ENCODE measurements at places on chromosomes 12 and 14.

DNA sequence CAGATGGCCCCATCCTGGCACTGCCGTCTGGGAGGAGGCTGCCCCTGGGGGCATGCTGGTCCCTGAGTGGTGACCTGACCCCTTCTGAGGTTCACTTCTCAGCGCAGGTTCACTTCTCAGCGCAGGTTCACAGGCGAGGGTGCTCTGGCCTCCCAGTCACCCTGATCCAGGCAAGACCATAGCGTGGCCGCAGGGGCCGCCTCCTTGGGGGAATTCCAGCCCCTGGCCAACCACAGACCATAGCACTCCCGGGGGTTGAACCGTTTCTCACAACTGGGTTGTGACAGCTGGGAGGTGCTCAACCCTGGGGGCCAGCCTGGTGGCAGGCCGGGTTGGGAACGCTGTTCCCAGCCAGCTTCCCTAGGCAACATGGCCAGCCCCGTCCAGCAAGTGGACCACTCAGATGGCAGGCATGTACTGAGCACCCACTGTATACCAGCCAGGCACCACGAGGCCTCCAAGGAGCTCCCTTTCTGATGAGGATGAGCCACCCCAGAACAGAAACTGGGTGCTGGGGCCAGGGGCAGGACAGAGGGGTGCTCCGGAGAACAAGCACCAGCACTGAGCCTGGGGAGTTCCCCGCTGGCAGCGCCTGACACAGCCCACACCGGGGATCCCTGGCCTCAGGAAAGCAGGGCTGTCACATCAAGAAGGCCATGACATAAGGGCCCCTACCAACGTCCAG, 28.3 kb upstream of the ZFP36L1 start:
- no peak for DNase-seq

DNA sequence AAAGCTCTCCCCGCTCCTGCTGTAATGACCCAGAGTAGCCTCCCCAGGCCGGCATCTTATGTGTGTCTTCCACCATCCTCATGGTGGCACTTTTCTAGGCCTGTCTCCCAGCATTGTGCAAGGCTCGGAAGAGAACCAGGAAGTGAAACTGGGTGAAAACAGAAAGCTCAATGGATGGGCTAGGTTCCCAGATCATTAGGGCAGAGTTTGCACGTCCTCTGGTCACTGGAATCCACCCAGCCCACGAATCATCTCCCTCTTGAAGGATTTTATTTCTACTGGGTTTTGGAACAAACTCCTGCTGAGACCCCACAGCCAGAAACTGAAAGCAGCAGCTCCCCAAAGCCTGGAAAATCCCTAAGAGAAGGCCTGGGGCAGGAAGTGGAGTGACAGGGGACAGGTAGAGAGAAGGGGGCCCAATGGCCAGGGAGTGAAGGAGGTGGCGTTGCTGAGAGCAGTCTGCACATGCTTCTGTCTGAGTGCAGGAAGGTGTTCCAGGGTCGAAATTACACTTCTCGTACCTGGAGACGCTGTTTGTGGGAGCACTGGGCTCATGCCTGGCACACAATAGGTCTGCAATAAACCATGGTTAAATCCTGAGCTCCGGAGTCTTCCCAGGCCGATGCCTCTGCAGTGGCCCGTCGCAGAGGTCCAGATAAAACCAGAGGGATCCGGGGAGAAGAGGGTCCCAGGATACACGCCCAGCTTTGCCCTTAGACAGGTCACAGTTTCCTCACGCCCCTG, 15.6 kb downstream of the ACVRL1 start:
- DNase-seq: no peak

- peak; percentile 90 for DNase-seq
These were observed 424 bp downstream of the TEDC1 start for GRCh38 chr14:105491366-105491973.

GRCh38 chr12:113727651-113728061, 238.5 kb downstream of the RBM19 start:
- DNase-seq: no peak

DNA sequence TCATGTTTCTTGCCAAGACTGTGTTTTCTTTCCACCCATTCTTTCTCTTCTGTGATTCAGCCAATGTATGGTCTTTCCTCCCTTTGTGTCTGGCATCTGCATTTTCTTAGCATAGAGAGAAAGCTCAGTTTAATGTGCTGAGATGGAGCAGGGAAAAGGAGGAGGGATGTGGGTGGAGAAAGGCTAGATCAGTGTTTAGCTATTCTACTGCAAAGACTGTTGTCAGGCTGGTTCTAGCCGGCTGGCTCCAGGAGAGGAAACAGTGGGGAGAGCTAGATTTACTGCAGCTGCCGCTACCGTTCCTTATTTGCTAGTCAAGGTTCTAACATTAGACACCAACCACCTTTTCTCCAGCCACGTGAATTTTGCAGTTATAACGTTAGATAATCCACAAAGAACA, 5.2 kb upstream of the RIMKLB start:
- peak; percentile 85 for DNase-seq

- no peak for DNase-seq
These were observed 203.7 kb downstream of the CACNA1C start for GRCh38 chr12:2256453-2256852.

DNA sequence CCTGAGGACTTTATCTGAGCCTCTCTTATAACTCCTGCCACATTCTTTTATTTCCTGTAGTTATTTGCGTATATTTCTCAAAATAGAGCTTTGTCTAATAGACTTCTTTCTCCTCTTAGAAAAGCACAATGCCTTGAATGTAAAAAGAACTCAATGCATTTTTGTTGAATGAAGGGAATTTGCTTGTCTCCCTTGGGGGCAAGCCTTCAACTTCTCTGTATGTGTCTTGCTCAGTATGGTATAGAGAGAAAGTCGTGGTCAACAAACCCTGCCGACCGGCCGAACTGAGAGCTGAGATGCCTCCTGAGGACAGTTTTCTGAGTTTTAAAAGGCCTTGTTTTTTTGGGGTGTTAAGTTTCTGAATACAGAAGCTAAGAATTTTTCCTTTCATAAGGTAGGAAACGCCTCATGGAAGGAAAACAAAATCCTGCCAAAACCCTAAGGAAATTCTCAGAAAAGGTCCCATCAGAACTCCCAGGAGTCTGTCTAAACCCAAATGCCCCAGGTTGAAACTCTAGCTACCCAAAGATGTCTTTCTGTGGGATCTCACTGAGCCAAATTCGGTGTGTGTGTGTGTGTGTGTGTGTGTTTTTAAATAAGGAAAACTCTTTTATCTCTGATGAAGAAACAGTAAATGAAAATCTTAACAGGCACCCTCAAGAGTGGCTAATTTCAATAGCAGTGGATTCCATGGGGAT, 136.6 kb downstream of the C12orf75 start:
- DNase-seq: no peak

DNA sequence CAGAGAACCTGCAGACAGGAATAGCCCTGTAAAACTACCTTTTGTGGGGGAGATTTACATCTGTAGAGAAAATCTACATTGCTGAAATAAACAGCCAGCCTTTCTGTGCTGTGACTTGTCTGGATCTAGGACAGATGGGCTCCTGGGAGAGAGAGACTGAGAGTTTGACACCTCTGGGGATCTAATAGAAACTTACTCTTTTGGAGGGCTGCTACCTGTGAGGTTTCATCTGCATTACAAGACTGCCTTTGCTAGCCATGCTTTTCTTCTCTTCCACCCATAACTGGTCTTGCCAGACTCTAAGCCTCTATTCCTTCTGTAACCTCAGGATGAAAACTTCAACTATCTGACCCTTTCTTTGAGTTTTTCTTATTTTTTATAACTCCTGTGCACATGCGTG, 452.6 kb downstream of the ZFP36L1 start:
- no peak for DNase-seq

- DNase-seq: no peak
These were observed 11.5 kb downstream of the RIMKLB start for GRCh38 chr12:8709124-8709830.

DNA sequence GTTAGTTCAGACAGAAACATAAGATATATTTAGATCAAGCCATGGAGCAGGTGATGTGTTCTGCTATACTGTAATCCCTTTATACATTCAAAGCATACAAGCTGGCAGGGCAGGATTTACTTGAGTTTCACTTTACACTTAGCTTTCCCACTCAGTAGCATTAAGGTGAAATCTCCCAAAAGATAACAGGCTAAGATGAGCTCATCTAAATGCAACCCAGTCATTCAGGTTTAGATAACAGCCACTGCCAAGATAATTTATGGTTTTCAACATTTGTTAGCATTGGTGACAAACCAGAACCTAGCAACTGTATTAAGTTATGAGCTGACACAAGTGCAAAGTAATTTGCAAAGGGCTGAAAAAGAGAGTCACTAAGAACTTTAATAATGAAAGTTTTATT, 925.1 kb upstream of the ATXN7L3B start:
- DNase-seq: no peak

- DNase-seq: no peak
These were observed 204.9 kb downstream of the TMX1 start for GRCh38 chr14:51445001-51445390.

DNA sequence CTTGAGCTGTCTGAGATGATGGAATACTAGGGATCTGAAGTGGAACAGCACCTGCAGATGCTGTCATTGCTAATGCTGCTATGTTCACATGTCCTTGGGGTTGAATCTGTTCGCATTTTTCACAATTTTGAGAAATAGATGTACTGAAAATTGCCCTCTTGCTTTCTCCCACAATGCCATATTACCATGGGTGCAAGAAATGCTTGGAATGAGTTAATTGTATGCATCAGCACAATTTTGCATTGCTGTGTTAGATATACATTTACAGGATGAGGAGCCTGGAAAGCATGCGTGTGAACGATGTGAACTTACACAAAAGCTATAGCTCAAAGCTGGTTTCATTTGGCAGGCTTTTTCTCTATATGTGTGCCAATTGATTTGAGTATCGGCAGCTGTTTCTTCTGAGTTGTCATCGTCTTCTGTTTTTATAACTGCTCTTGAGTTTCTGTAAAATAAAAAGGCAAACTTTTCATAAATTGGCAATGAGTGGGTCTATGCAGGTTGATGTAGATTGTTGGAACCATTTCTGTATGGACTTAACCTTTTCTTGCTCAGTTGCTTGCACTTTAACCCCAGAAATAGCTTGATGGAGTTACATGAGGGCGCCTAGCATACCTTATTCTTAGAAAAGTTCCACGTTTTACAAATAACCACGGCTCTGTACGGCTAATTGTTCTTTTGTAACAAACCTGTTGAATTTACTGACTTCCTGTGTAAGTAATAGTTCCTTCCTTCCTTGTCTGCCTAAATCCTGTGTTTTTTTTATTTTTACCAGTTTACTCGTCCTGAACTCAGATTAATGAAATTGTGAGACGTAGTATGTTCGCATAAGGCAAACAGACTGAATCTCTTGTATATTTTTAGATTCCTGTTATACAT, 105.9 kb downstream of the FGD4 start:
- DNase-seq: no peak

DNA sequence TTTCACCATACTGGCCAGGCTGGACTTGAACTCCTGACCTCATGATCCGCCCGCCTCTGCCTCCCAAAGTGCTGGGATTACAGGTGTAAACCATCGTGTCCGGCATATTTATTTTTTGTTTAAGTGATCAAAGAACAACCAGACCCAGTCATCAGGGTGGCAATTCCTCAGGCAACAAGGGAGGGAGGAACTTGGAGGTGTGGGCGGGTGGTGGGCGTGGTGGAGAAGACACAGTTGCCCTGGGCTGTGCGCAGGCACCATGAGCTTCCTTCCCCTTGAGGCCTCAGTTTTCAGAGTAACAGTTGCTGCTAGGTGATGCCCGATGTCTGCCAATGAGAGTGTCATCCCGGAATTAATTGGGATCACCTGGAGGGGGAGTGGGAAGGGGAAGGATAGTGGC, 191.7 kb downstream of the ALG10 start:
- DNase-seq: no peak
